Ecto neural progenitor cell (in vitro differentiated cells): ENCODE measurements at places on chromosomes 4 and X.
A peak's percentile ranks its signal among the peaks of the same experiment; 100 is the strongest.

DNA sequence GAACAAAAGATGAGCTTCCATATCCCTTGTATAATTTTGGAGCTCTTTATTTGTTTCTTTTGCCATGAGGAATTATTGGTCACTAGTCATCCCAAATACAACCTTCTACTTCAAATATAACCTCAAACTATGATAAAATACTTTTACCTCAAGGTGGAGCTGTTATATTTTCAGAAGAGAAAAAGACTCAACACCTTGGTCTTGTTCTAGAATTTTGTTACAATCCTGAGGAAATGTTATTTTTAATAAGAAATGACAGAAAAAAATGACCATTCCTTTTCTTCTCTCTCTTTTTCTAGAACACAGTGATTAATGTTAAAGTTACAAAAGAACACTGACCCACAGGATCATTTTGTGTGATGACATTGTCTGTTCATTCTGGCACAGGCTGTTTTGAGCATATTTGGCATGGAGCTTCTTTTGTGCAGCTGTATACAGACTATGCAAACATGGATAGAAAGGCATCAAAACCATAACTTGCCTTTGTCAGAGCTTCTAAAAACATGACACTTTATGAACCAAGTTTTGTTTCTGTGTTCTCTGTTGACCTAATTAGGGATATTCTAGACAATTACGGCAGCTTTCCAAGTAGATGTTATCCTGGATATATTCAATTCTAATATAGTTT is 159.6 kb upstream of the CTSO start:
- no peak for DNase-seq

- no peak for DNase-seq
Measured at GRCh38 chr4:67896421-67897065, 12.7 kb upstream of the TMPRSS11D start.

DNA sequence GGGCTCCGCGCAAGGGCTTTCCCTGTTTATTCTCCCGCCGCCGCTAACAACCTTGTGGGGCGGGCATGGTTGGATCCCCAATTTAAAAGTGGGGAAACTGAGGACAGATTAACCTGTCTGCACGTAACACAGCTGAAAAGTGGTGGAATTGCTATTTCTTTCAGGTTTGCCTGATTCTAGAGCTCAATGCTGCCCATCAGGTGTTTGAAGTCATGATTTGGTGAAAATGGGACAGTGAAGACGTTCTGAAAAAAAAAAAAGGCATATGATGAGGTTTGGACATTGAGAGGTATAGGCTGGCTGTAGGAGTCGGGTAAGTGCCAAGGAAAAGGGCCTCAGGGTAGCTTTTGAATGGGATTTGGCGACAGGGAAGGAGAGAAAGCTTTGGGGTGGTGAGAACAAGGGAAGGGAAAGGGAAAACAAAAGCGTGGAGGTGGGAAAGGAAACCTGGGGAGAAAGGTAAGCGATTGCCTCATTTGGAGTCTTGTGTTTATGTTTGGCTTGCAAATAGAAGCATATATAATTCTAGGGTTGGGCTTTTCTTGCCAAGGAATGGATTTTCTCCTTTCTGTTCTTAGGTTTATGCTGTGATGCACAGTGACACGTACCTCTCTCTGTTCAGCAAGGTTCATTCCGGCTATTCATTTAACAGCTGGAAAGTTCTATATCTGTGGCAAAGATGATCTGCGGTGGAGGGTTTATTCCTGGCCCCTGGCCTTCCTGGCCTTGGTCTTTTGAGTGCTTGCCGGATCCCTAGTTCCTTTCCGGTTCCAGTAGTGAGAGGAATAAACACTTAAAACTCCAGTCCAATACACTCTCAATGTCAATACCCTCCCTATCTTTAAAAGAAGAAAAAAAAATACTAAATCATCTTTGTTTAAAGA is 2.4 kb upstream of the STIM2 start:
- no peak for DNase-seq

DNA sequence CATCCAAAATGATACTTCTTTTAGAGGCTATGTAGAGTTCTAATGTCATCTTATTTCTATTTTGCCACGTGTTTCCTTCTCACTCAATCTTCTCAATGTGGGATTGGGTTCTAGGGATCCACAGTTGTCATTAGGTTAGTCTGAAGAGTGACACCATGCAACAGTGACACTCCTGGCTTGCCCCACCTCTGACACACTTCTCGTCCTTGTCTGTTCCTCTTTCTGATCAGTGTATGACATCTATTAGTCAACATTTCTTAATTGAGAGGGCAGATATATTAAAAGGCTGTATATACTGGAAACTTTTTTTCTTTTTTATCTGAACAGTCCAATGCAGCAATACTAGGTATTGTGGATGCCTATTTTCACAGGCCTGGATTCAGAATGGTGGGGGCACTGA is 67.6 kb upstream of the GYPA start:
- DNase-seq: no peak

GRCh38 chrX:151099001-151099400 is 77.4 kb upstream of the GPR50 start:
- DNase-seq: no peak

DNA sequence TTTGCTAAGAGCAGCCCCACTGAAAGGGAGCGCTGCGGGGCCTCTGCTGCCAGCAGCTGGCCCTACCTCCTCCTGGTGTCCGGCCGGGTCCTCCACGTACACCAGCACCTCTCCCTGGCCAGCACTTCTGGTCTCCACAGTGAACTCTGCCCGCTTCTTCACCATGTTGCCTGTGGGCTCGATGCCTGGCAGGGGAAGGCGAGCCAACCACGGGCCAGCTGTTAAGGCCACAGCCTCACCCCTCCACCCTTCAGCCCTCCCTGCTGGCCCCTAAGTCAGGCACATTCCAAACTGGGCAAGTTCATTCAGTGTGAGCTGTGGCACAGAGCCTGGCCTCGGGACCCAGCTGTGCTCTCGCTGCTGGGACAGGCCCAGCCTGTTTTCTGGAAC is 7.8 kb downstream of the FLNA start:
- DNase-seq: no peak

- peak; percentile 62 for DNase-seq
Measured at GRCh38 chrX:150566734-150567182, 1.7 kb upstream of the MTM1 start.

DNA sequence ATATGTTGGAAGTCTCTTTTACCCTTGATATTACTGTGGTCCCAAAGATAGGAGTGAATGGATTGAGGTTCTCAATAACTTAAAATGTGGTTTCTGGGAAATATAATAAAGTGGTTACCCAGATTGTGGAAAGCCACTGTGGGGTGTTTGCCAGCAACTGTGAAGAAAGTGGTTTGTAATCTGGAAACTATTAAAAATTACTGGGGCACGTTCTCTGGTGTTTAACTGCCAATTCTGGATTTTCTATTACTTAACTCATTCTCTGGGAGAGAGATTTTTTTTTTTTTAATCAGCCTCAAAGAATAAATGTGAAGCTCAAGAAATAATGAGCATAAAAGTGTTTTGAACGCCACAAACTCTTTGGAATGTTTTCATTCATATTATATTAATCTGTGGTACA is 4.9 kb upstream of the CXCL6 start:
- no peak for DNase-seq

GRCh38 chr4:102807345-102807744 is 20.0 kb downstream of the UBE2D3 start:
- DNase-seq: no peak

DNA sequence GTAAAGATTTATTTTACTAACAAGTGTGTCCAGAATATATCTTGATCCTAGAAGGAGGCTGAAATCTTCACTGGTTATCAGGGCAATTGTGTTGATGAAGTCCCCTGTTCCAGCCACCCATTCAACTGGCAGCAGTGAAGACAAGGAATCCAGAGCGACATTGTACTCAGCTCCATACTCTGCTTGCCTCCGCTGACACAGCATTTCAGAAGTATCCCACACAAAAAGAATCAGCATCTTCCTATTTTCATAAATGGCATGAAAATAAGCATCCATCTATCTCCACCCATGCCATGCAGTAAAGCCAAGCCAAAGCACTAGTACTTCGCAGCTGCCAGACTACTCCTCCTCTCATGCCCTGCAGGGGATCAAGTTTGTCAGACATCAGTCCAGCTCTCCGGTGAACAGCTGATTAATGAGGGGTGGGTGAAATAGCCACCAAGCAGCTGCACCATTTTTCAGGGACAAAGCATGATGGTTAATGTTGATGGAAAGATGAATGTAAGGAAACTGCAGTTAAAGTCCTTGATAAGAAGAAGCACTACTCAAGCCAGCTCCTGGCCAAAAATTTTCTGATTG is 54.0 kb downstream of the COL25A1 start:
- DNase-seq: no peak

DNA sequence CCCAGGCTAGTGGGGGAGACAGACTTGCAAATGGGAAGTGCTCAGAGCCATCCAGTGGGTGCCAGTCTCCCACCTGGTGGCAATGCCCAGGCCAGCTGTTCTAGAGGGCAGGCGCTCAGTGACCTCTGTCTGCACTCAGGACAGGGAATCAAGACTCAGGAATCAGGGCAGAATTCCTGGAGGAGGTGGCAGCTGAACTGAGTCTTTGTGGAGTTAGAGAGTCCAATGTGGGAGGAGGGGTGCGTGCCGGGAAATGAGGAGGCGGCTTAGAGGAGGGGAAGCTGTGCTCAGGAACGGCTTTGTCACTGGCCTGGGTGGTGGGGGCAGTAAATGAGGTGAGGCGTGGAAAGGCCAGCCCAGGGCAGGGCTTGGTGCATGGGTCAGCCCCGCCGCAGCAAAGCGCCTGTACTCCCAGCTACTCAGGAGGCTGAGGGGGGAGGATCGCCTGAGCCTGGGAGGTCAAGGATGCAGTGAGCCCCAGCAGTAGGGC is 31.3 kb upstream of the SORCS2 start:
- DNase-seq: peak; percentile 50

DNA sequence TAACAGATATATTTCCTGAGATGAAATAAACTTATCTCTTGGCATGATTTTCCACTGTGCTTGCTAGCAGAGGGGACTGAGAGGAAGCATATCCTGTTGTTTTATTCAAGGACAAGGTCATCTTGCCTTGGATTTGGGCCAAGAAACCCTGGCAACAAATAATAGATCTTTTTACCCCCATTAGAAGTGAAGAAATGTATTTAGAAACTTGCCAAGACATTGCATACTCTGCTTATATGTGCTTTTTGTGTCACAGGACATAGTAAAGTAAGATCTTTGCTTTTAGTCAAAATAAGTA is 170.2 kb downstream of the RAPGEF2 start:
- no peak for DNase-seq

DNA sequence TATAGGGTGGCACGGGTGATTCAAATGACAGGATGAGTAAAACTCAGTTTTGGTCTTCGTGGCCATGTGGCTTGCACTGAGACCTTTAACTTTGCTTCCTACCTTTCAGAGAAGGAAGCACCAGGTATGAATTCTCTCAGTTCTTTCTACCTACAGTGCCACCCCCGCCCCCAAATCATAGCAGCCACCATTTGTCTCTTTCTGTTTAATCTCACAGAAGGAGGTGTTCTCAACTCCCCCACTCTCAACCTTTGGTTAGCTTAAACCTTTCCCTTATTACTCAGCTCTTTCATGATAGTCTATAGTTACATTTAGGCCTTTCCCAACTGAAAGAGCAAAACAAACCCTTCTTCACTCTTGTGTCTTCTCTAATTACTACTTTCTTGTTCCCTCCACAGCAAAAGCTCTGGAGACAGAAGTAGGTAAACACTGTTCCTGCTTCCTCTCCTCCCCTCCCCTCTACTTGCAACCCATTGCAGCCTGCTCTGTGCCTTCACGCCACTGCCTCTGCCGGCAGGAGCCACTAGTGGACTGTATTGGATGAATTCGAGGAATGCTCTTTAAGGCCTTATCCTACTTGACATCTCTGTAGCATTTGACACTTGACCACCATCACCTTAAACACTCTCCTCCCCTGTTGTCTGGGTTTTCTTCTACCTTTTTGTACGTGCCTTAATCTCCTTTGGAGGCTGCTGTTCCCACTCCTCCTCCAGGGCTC is 123.7 kb downstream of the AFF1 start:
- no peak for DNase-seq

DNA sequence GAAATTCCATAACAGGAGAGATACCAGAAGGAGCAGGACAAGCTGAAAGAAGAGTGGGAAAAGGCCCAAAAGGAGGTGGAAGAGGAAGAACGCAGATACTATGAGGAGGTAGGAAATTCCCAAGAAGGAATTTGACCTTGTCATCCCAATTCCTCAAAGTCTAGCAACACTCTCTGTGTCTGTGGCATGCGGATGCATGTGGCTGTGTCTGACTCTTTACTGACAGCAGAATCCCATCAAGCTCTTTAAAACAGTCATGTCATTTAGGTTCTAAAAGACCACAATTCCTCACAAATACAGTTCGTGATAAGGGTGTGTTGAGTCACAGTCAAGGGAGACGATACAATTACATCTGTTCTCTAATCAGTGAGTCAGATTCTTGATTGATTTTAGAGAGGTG is 68.5 kb downstream of the PHOX2B start:
- no peak for DNase-seq

DNA sequence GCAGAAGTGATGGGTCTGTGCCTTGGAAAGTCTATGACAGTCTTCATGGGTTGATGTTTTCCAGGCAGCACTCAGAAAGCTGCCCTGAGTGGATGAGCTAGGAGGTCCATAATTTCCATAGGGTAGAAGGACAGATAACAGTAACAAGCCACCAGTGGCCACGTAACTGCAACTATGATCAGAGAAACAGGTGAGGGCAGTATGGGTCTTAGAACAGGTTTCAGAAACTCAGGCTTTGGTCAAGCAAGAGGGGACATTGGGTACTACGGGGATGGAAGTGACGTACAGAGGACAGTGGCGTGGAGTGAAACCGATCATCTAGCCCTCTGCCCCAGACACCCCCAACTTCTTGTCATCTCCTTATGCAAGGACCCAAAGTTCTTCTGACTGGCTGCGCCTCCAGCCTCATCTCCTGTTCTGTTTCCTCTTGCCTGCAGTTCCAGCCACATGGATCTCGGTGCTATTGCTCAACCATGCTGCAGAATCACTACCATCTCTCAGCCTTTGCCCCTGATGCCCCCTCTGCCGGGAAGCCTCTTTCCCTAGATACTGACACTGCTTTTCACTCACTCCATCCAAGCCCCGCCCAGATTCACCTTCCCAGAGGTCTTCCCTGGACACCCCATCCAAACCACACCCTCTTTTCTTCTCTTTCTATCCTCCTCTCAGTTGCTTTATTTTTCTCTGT is 123.4 kb downstream of the MFAP3L start:
- no peak for DNase-seq

DNA sequence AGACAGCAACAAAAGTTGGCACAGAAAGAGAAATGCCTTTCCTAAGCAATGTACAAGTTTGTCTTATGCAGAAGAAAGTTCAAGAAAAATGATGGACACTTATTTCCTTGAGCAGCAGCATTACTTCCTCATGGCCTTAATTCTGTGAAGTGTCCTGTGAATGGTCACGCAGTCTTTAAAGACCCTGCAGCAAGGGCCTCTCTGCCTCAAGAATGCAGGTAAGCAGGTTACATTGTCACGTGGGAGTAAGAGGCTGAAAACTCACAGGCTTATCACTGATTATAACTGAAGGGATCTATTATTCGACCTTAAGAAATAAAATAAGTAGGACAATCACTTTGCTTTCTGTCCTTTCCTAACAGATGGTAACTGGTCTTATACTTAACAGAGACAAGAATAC is 109.1 kb downstream of the ATP8A1 start:
- no peak for DNase-seq

DNA sequence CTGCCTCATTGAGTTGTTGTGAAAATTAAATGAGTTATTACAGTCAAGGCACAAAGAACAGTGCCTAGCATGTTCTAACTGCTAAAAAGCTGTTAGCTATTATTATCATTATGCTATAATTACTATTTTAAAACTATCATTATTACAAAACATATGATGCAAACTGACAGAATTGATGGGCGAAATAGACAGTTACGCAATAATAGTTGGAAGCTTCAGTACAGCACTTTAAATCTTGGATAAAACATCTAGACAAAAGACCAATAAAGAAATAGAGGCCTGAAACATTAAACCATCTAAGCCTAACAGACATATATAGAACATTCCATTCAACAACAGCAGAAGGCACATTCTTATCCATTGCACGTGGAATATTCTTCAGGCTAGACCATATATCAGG is 73.0 kb downstream of the TAB3 start:
- no peak for DNase-seq
